ENCODE measurements at places on chromosomes 2 and 18.
A peak's percentile ranks its signal among the peaks of the same experiment; 100 is the strongest.

GRCh38 chr2:228655331-228655730, 473.8 kb upstream of the SPHKAP start:
- no peak for DNase-seq

- peak; percentile 73 for DNase-seq
Observed at GRCh38 chr18:3062798-3063680, 50.1 kb upstream of the LPIN2 start.

DNA sequence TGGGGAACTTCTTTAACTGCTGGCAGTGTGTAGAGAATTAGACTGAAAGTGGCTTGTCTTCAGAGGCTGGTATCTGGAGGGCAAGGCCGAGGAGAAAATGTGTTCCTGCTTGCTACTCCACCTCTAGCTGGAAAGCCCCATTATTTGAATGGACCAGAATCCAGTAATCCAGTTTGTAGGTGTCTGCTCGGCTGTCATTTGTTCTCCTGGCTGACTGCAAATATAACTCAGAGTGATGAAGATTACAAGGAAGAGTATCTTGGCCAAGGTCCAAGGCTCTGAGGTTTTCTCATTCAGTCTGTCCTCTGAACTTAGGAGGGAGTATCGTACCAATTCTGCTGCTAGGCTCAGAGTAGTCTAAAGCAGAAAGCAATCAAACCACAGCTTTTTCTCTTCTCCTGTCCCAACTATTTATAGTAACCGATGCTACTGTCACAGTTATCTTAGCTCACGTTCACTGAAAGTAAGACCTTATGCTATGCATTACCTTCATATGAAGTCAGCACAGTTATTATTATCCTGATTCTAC, 228.6 kb downstream of the SETBP1 start:
- DNase-seq, result no peak

DNA sequence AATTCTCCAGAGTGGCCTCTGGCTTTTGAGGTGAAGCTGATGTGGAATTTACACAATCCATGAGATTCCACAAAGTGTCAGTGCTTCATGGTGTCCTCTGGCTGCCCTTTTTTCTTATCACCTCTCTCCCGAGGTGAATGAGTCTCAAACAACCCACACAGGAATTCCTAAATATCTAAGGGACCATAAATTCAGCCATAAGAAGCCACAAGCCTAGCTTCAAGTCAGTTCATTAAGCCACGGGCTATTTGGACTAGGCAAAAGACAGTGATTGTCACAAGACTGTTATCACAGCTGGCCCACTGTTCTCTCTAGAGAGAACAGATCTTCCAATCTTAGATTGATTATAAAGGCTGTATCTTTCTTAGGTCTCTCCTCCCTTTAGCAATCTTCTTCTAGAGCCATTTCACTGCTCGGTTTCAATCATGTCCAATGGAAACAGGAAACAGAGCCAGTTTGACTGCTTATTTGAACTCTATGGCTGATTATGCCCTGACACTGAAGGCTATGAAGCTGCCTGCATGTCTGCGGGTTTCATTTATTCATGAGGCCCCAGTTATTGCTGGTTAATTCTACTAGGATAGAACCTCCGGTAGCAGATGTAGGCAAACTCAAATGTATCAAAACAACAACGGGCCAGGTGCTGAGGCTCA, 4.1 kb downstream of the NEMP2 start:
- no peak for DNase-seq

GRCh38 chr18:67363694-67364093, 152.8 kb downstream of the DSEL start:
- DNase-seq, result no peak

GRCh38 chr2:6893876-6894482, 16.4 kb downstream of the RSAD2 start:
- DNase-seq, result no peak

- no peak for DNase-seq
Observed at GRCh38 chr2:12543076-12543977, 173.4 kb upstream of the TRIB2 start.

DNA sequence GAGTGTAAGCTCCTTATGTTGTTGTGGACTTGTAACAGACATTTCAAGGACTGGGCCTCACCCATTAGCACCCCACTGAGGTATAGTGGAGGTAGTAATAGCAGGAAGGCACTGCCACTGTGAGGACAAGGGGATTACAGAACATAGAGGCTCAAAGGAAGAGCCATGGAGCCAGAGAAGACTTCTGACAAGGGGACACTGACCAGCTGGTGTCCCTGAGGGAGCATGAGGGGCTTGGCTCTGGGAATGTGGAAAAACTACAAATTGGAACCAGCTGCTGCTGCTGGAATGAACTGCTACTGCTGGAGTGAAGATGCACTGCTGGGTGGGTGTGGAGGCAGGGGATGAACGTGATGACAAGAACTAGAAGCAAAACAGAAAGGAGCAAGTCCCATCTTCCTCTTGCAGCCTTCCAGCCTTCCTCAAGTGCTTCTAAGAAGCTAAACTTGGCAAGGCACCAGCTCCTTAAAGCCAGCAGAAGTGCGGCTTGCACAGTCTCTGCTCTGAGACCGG, 167.3 kb upstream of the NOSTRIN start:
- DNase-seq, result no peak

GRCh38 chr2:43010438-43011157, 215.8 kb downstream of the ZFP36L2 start:
- no peak for DNase-seq

- DNase-seq, result no peak
Observed at GRCh38 chr18:47898696-47899095, 31.8 kb downstream of the SMAD2 start.

DNA sequence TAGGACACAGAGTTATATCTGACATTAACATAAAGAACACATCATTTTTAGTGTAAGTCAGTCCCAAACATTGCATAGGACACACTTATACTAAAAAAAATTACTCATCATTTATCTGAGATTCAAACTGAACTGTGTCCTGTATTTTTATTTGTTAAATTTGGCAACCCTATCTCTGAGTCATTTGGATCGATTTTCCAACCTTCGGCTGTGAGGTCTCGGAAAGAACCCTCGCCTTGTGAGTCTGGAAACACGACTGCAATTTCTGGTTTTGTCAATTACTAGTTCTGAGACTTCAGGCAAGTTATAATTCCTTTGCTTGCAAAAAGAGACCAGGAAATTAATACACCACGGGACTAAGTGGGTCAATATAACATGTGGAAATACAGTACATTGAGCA, 14.0 kb downstream of the ATP8B1 start:
- no peak for DNase-seq

Data from activated naive CD4-positive, alpha-beta T cell treated with Interleukin-2 at 50 U/mL for 16 hours (primary cell).